ENCODE measurements at places on chromosomes 12 and 14. TPM values are rescaled to one million over a fixed set of nuclear protein-coding genes. Genes with fewer than 3 reads are reported as not detected.

FAR2 gene
- total RNA-seq: not detected

NR4A1 gene
- total RNA-seq: 253 TPM

ACRBP gene
- total RNA-seq: 5.9 TPM

OSBPL8 gene
- 23.1 TPM for total RNA-seq

TSPAN8 gene
- 44.1 TPM for total RNA-seq

EPS8 gene
- total RNA-seq: 31.6 TPM

KRT82 gene
- total RNA-seq: not detected

RNASE4 gene
- 47.5 TPM for total RNA-seq

DNAH10 gene
- not detected for total RNA-seq

KCNA1 gene
- not detected for total RNA-seq

KLHDC1 gene
- 5.3 TPM for total RNA-seq

LRRK2 gene
- 13.7 TPM for total RNA-seq
